ENCODE measurements at places on chromosomes 1 and 21. TPM values are rescaled to one million over a fixed set of nuclear protein-coding genes. Genes with fewer than 3 reads are reported as not detected.

DNA sequence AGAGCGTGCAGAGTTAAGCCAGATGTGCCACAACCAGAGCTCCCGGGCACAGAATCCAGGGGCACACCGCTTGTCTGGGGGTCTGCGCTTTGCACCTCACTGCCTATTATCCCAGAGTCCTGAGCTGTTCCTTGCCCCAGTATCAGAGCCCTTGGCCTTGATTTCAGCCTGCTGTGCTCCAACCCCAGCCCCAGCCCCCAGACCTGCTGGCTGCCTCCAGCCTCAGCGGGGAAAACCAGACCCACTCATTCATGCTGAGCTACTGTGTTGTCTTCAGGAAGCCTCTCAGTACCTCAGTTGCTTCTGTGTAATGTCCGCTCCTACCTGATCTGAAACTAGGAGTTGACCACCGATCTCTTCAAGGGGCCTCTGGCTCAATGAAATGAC is 1.1 kb downstream of the IKBKE start:
- DNase-seq, result no peak

GRCh38 chr1:18347559-18347958 is 133.2 kb upstream of the KLHDC7A start:
- no peak for DNase-seq

DNA sequence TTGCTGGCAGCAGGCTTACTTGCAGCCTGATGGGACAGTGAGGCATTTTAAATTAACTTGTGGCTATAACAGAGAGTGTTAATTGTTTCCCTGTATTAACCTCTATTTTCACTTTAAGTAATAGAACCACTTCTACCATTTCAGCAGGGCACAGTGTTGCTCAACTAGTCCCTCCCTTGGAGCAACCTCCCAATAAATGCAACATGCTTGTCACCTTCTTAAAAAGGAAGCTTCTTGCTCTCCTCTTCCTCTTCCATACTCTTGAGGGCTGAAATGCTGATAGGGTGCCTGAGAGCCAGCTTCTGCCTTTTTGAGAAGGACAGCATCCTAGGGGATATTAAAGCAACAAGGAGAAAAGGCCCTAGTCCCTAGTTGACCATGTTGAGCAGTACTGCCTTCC is 52.1 kb downstream of the C4BPA start:
- DNase-seq, result no peak

GRCh38 chr1:43451701-43452532 is 1.8 kb downstream of the HYI start:
- no peak for DNase-seq

GRCh38 chr1:26771285-26771642 is 16.5 kb upstream of the PIGV start:
- no peak for DNase-seq

DNA sequence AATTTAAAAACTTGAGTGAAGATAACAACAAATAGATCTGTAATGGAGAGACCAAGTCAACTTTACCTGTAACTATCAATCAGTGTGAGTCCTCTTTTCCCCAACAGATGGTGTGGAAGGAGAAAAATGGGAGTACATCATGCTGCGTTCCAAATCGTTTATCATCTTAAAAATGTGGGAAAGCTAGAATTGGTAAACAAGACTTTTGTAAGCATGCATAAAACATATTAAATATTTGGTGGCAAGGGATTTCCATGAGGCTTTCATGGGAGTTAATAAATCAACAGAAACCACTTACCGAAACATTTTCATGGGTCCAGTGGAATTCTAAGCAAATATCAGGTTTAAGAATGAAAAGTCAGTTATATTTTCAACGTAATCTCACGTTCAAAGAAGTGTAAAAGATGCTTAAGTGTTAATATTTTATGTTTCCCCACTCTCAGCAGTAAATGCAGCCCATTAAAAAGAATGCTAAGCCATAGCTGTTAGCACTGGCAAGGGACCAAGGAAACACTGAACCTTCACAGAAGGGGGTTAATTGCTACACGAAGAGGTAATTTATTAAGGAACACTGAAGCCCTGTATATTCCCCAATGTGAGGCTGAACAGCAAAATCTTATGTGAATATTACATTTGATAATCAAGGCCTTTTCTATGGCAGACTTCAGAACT is 117.0 kb downstream of the ZC3H11B start:
- no peak for DNase-seq

GRCh38 chr1:223662943-223663342 is 2.6 kb downstream of the CAPN8 start:
- DNase-seq, result no peak

- DNase-seq, result peak; percentile 16
These were observed 25.8 kb downstream of the TP53BP2 start for GRCh38 chr1:223819730-223820514.

DNA sequence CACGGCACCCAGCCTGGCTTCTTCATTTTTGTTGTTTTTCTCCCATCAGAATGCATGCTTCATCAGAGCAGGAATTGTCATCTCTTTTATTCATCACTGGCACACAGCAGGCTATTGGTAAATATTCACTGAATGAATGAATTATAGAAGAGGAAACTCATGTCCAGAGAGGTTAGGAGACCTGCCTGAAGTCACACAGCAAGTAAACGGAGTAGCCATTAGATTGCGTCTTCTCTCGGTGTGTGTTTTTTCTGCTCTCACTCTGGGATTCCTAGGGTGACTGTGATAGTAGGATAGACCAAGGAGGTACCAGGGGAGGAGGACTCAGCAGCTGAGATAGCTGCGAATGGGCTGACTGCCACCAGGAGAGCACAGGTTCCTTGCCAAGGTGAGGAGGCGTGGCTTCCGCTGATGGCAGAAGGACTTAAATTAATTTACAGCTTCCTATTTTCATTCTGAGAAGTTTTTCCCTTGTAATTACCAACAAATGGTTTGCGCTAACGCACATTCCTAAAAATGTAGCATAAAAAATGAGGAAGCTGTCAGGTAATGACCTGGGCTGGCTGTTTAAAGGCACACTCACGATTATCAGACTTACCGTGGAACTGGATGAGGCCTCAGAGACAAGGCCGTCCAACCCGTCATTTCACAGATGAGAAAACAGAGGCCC is 4.5 kb upstream of the NCMAP start:
- no peak for DNase-seq

- DNase-seq, result peak; percentile 88
These were observed 11.8 kb downstream of the NHLH2 start for GRCh38 chr1:115829023-115829674.

- no peak for DNase-seq
These were observed 181.3 kb downstream of the ATP6V1G3 start for GRCh38 chr1:198359024-198359653.

GRCh38 chr1:196056966-196057365 is 551.3 kb downstream of the KCNT2 start:
- no peak for DNase-seq

DNA sequence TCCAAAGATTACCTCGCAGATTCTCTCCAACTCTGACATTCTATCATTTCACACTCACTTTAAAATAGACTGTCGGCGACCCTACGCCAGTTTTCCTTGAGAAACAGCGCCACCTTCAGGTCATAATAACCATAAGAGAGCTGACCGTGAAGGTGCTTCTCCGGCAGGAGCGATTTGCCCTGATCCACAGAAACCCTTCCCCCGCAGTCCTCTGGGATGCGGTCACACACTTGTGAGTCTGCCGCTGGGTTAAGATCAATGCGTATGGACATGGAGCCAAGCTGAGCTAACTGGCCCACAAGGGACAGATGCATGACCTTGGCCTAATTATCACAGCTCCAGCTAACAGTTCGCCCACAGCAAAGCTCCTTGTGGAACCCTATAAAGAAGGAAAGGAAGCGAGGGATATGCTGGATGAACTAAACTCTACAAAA is 32.8 kb upstream of the IFNAR2 start:
- DNase-seq, result peak; percentile 72

DNA sequence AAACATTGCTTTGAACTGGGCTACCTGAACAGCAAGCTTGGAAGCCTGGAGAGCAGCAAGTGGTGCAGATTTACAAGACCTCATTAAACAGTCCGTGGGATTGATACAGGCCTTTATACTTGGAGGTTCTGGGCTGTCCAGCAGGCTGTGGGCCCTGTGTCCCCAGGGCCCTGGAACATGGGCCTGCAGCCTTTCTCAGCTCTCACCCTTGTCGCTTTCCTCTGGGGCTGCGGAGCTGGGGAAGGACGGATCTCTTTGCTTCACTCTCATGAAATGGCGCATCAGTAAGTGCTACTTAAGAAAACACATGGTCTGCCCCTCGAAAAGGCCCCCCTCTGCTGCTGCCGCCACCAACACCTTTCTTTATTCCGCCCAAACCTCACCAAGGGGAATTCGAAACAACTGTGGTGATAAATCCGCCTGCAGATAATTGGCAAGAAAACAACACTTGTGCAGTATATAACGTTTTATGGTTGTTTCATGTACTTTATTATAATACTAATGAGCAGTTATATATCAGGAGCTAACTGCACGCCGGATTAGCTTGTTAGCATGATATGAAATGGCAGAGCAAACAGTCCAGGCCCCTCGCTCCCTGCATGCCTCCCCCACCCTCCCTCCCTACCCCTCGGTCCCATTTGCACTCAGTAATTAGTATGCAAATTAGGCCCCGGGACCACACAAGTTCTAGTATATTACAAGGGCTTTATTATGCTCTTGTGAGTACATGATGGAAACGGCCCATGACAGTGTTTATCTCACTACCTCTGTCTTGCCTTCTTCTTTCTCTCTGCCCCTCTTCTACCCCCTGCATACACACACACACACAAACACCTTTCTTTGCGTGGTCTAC is 131.5 kb downstream of the RNF220 start:
- no peak for DNase-seq

DNA sequence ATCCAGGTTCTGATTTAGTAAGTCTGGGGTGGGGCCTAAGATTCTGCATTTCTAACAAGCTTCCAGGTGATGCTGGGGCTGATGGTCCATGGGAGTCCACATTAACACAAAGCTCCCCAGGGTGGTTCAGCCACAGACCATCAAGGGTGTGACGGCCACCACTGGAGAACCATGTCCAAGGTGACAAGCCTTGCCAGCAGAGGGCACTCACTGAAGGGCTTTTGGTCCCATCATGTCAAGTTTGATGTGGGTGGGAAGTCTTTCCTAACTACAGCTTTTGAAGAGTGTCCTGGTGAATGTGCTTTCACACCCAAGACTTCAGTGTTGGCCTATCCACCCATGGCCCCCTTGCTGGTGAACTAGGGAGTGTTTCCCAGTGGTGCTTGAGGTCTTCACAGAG is 67.1 kb downstream of the UBE2T start:
- DNase-seq, result peak; percentile 36

GRCh38 chr1:183139281-183139942 is 46.7 kb upstream of the LAMC2 start:
- DNase-seq, result peak; percentile 77

GRCh38 chr1:61782771-61783170 is 40.5 kb downstream of the PATJ start:
- no peak for DNase-seq

Gene PCP4
- 0.67 TPM for total RNA-seq

Gene FMO2
- total RNA-seq, result not detected

Gene RPTN
- not detected for total RNA-seq

Gene IL10
- total RNA-seq, result not detected

Gene KDF1
- total RNA-seq, result not detected
